Stomach (tissue), 19 donors: ENCODE measurements at places on chromosomes 6 and 20. TPM values are rescaled to one million over a fixed set of nuclear protein-coding genes. Genes with fewer than 3 reads are reported as not detected.

The NT5E gene
- 17.5 TPM for total RNA-seq

The CAGE1 gene
- total RNA-seq: not detected

The MAPK14 gene
- total RNA-seq: 57.2 TPM

The TULP1 gene
- not detected for total RNA-seq

The SLC2A4RG gene
- total RNA-seq: 7.2 TPM

The SMLR1 gene
- total RNA-seq: not detected

The LRFN2 gene
- total RNA-seq: not detected

The ZSCAN23 gene
- total RNA-seq: not detected

The CCDC28A gene
- total RNA-seq: 2.3 TPM

The TCF19 gene
- 8.4 TPM for total RNA-seq

The BIRC7 gene
- total RNA-seq: not detected

The CST5 gene
- not detected for total RNA-seq

The MRPS26 gene
- 34.5 TPM for total RNA-seq

The PSORS1C2 gene
- not detected for total RNA-seq

The SLC13A3 gene
- total RNA-seq: 1.8 TPM

The CALHM5 gene
- under 0.01 TPM for total RNA-seq

The KHDC1 gene
- 1.8 TPM for total RNA-seq

The GGTLC1 gene
- not detected for total RNA-seq

The JPH2 gene
- 12.8 TPM for total RNA-seq

The FAXC gene
- 52.5 TPM for total RNA-seq

The ADGRG6 gene
- total RNA-seq: 8.2 TPM
